Jurkat, Clone E6-1 (cell line): ENCODE measurements at places on chromosomes 11 and 22.

- DNase-seq, result no peak
These were observed 937 bp upstream of the FAM168A start for GRCh38 chr11:73598719-73599379.

GRCh38 chr11:36233204-36233603 lies 56.0 kb downstream of the COMMD9 start:
- DNase-seq, result no peak

GRCh38 chr22:23938328-23939016 lies 22.5 kb downstream of the GSTT2B start:
- no peak for DNase-seq

- no peak for DNase-seq
These were observed 50.5 kb downstream of the NCAPD3 start for GRCh38 chr11:134173296-134173695.

DNA sequence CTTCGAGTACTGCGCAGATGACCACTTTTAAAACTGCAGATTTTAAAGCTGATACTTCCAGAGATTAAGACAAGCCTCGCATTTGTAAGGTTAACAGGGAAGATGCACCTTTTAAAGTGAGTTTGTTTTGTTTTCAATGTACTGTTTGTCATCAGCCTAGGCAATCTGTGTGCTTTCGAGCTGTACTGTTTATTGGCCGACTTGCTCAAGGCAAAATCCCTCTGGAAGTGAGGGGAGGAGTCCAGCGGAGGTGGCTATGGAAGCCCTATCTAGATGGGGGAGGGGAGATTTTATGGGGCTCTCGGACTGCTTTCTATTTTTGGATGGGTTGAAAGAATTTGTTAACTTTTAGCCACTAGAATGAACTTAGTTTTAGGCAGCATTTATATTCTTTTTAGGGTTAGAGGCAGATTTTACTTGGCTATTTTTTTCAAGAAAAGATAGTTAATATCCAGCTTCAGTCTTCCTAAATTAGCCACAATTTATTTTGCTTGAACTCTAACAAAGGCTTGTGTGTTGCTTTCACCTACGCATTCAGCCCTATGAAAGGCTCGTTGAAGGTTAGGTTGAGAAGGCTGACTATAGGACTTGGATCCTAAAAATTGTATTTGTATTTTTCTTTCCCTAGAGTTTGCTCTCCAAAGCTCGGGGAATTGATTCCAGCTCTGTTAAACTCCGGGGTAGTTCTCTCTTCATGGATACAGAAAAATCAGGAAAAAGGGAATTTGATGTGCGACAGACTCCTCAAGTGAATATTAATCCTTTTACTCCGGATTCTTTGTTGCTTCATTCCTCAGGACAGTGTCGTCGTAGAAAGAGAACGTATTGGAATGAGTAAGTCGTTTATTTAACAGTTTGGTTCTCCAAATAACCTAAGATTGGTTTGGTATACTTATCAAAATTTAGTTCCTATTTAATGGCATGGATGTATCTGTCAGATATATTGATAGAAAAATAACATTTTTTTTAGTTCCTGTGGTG lies 2.1 kb downstream of the WEE1 start:
- DNase-seq, result no peak

GRCh38 chr11:5689551-5689983 lies at the start of gene TRIM22:
TRIM22 (plus strand) TSS chr11:5689790; CDS start chr11:5696233, 6,443 bp downstream.
- no peak for DNase-seq

DNA sequence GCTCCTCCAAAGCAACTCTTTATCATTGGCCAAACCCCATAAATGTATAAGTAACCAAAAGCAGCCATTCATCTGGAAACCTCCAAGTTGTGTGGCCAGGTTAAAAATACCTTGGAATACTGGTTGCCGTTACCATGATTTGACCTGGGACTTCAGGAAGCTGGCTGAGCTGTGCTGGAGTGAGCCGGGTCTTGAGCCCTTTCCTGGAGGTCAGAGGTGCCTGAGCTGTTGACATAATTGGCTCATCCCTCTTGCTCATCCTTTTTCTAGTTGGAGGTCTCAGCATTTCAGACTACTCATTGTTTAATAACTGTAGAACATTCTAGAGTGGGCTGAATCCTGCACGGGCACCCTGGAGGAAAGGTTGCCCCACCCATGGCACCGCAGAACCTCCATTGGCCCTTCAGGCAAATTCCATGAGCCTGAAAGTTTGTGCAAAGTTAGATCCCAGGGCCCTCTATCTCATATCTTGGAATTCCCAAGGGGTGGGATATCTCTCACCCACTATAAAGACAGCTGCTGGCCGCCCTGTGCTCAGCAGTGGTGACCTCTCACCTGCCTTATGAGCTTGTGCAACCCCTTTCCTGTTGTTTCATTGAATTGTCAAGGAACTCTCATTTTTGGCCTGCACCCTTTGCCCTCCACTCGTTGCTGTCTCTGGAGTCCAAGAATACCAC lies 77.0 kb downstream of the C22orf31 start:
- DNase-seq, result no peak

DNA sequence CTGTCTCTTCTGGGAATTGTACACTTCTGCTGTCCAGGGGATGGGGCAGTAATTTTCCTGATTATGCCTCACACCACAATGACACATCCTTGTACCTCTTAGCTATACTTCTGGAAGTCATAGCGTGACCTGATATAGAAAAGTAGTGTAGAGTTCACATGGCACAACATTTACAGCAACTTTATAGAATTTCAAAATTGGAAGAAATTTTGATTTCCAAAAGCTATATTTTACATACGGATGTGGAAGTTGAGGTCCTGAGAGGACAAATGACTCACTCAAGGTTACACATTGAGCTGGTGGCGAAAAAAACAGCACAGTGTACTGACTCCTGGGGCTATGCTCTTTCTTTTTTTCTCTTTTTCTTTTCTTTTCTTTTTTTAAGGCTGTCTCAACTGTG lies 6.3 kb upstream of the CYP2R1 start:
- DNase-seq, result no peak

DNA sequence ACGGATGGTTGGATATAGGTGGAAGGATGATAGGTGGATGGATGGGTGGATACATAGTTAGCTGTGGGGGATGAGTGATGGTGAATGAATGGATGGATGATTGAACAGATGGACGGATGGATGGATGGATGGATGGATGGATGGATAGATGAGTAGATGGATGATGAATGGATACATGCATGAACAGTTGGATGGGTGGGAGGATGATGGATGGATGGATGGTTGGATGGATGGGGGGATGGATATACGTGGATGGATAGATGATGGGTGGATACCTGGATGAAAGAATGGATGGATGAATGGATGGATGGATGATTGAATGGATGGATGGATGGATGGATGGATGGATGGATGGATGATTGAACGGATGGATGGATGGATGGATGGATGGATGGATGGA lies 68.4 kb upstream of the PRR5 start:
- DNase-seq, result no peak

GRCh38 chr22:50244420-50245213 lies at the start of gene TUBGCP6:
TUBGCP6 (minus strand) TSS chr22:50245023; CDS start chr22:50244459, 564 bp downstream.
- peak; percentile 84 for DNase-seq

DNA sequence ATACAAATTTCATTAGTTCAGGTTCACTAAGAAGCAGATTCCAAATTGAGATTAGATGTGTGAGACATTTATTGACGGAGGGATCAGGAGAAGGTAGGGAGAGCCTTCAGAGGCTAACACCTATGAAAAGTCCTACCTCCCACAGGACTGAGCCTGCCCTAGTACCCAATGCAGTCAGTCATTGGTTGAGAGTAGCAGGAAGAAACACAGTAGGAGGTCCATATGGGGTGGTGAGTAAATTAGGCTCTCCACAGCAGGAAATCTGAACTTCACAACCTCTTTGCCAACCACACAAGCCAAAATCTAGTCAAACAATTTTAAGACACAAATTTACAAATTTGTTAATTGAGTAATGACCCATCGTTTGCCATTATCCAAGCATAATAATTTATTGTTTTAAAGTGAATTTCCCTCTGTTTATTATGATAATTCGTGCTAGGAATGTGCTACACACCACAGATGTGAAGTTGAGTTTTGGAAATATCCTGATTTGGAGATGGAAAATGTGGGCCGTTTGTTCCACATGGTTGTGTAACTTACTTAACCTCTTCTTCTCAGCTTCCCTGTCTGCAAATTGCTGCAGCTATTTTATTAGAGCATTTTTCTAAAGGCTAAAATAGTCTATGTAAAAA lies 542.1 kb downstream of the ETS1 start:
- DNase-seq, result no peak

GRCh38 chr11:61908730-61909316 lies 8.5 kb downstream of the RAB3IL1 start:
- DNase-seq, result no peak

- DNase-seq, result no peak
These were observed 57.8 kb downstream of the FAM181B start for GRCh38 chr11:82675838-82676237.

DNA sequence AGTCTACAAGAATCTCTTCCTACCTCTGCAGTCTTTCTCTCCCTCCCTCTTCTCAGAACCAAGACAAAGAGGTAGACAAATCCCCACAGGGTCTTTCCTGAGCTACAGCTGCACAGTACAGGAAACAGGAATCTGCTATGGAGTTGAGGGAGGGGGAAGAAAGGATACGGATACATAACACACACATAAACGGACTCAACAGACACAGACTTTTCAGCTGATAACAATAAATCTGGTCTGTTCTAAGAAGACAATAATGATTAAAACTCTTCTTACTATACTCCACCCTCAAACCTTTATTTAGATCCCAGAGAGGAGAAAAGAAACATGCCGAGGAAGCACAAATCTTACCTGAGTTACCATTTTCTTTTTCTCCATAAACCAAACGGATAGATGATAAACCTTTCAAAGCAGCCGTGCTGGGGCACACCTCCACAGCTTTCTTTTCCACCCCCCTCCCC lies 122.2 kb downstream of the APOL5 start:
- DNase-seq, result no peak

- no peak for DNase-seq
These were observed 246.2 kb downstream of the ST3GAL4 start for GRCh38 chr11:126601550-126602215.

GRCh38 chr11:78332174-78332866 lies 85.3 kb downstream of the GAB2 start:
- DNase-seq, result no peak

GRCh38 chr11:102582140-102582539 lies 43.0 kb downstream of the MMP20 start:
- no peak for DNase-seq

GRCh38 chr11:3939651-3940190 lies 84.3 kb downstream of the STIM1 start:
- DNase-seq, result no peak

- DNase-seq, result peak; percentile 60
These were observed at the start of gene DGCR8 for GRCh38 chr22:20079745-20080444. DGCR8 (plus strand) TSS chr22:20080241; CDS start chr22:20085964, 5,723 bp downstream.

GRCh38 chr22:28395920-28396753 lies 283.5 kb downstream of the TTC28 start:
- DNase-seq, result no peak

DNA sequence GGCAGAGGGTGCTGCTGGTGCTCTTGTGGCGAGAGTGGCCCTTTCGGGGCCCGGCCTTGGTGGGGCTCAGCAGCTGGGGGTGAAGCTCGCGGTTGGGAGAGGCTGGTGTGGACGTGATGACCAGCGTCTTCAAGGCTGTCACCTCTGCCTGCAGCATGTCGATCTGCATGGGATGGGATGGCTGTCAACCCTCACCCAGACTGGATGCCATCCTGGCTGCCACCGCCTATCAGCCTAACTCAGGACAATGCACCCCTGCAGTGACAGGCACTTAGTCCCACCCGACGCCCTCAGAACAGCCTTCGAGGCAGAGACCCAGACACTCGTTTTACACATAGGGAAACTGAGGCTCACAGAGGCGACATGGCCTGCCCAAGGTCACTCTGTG lies 10.8 kb downstream of the RAB3IL1 start:
- DNase-seq, result no peak

- no peak for DNase-seq
These were observed 19.7 kb downstream of the ATG16L2 start for GRCh38 chr11:72833811-72834493.

GRCh38 chr22:26734339-26735018 lies 77.1 kb downstream of the MIAT start:
- no peak for DNase-seq

- DNase-seq, result no peak
These were observed 9.7 kb upstream of the TXNRD2 start for GRCh38 chr22:19951346-19951745.

- no peak for DNase-seq
These were observed 9.4 kb downstream of the UPB1 start for GRCh38 chr22:24504540-24504939.

DNA sequence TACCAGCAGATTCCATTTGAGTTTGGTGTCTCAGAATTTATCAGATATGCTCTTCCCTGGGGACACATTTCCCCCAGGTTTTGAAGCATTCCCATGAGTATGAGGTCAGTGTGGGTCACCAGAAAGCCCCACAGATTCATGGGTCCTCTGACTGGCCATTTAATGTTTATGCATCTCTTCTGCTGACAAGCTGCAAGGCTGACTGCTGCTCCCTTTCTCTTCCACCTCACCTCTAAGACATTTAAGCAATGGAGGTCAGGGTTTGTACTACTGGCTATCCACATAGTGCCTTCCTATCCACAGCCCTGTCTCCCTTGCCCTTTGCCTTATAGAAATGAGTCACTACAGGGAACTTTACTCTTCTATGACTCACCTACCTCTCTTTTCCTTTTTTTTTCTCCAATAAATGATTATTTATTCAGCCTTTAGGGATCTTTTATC lies 106.0 kb upstream of the TIMP3 start:
- no peak for DNase-seq

- DNase-seq, result no peak
These were observed 857.9 kb downstream of the TBC1D22A start for GRCh38 chr22:47620391-47620790.

DNA sequence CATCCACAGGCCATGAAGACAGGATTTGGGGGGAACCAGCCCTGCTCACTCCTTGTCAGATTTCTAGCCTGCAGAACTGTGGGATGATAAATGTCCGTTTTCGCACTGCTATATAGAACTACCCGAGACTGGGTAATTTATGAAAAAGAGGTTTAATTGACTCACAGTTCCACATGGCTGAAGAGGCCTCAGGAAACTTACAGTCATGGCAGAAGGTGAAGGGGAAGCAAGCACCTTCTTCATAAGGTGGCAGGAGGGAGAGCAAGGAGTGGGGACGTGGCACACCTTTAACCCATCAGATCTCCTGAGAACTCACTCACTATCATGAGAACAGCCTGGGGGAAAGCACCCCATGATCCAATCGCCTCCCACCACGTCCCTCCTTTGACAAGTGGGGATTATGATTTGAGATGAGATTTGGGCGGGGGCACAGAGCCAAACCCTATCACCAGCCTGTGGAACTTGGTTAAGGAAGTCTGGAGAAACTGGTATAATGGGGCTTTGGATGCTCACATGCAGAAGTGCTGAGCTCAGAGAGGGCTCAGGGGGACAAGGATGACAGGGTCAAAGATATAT lies 50.7 kb downstream of the MYEOV start:
- DNase-seq, result no peak

DNA sequence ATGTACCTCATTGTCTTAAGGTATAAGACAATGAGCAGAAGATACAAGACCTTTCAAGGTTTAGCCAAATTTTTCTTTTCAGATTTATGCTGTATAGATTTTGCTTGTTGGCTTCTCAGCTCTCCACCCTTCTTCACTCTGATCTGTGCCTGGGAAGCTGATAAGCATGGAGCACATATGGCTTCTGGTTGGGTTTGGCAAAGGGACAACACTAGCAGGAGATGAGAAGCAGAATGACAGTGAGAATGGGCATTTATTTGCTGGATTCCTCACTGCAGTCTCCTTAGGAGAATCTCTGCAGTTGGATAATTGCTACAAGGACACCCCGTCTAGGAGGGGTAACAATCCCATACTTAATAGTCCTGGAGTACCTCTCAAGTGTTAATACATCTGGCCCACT lies 474.8 kb upstream of the CCDC90B start:
- no peak for DNase-seq

- peak; percentile 87 for DNase-seq
These were observed 2.3 kb downstream of the ACY3 start for GRCh38 chr11:67648140-67648795.
